Right ventricle myocardium superior (tissue), 1 donor: ENCODE measurements at places on chromosomes 5 and 9. TPM values are rescaled to one million over a fixed set of nuclear protein-coding genes. Genes with fewer than 3 reads are reported as not detected.

Gene HEMGN
- total RNA-seq, result not detected

Gene ZDHHC11B
- total RNA-seq, result 18.8 TPM

DNA sequence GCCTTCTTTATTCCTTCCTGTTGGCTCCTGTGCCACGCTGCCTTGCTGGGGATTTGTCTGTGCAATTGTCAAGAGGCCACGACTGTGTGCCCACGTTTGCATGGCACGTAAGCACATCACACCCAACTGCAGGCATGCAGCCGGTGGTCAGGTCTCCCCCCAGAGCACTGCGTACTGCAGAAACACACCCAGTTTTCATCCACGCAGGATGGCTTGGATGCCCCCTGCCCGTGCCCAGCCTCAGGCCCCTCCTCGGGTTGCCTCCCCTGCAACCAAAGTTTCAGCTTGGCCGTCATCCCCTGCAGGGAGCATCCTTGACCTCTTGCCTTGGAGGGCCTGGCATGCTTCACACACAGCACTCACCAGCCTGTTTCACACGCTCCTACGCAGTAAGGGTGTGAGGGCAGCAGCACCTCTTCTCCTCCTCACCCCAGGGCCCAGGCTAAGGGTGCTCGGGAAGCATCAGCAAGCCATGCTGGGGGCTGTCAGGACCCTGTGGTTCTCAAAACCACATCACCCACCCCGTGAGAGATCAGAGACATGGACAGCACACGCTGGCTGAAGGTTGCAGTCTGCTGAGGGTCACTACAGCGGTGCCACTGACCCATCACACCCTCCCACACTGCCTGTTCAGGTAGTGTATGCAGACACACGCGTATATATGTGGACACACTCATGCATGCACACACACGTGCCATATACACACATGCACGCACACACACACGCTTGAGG lies 3.1 kb downstream of the MRPL36 start:
- DNase-seq, result peak; percentile 28

DNA sequence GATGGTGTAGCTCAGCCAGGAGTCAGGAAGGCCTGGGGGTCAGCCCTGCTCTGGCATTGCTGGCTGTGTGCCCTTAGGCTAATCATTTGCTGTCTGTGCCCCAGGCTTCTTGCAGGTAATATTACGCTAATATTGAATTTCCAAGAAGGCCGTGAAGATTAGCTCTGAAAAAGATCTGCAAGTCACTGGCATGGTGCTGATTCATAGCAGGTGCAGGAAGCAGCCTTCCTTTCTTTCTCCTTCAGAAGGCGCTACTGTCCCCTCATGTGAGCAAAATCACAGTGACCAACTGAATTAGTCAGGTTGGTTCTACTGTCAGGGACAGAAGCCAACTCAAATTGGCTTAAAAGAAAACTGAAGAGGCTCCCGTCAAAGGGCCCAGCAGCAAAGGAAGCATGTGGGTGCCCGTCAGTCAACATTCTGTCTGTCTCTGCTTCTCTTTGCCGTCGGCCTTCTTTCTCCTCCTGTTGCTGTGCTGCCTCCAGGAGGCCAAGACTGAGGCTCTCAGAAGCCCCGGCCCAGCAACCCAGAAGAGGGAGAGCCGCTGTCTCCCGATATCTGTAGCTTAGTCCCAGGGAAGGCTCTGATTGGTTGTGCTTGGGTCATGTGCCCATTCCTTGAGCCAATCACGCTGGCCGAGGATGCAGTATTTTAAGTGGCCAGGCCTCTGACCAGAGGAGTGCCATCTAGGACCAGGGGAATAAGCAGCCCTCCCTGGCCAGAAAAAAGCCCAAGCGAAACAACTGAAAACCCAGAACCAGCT lies 67.8 kb upstream of the NEURL1B start:
- DNase-seq, result no peak

DNA sequence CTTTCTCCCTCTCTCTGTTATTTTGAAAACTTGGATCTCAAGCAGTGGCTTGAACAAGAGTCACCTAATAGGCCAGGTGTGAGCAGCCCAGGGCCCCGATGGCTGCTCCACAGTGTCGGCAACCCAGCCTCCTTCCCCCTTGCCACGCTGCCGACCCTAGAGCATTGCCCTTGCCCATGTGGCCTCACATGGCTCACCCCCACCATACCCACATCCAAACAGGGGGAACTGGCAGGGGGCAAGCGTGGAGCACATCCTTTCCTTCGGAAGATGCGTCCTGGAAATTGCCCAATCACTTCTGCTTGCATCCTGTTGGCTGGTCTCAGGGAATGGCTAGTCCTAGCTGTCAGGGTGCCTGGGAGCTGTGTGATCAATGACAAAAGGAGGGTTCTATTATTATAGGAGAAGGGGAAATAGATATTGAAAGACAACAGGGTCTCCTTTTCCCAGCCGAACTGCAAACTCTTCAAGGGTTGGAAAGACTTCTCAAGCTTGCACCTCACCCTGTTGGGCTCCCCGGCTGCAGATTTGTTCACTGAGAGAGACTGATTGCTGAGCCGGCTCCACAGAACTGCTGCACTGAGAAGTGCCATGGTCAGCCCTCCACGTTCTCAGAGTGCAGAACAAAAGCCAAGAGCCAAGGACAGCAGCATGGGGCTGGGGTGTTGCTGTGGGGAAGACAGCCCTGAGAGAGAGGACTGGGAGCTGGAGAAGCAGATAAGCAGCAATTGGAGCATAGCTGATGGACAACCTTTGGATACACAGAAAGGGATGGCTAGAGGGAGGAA lies 8.3 kb upstream of the TIFAB start:
- DNase-seq, result no peak
